Transverse colon (tissue), 4 donors: ENCODE measurements at places on chromosomes 7 and 10.

DNA sequence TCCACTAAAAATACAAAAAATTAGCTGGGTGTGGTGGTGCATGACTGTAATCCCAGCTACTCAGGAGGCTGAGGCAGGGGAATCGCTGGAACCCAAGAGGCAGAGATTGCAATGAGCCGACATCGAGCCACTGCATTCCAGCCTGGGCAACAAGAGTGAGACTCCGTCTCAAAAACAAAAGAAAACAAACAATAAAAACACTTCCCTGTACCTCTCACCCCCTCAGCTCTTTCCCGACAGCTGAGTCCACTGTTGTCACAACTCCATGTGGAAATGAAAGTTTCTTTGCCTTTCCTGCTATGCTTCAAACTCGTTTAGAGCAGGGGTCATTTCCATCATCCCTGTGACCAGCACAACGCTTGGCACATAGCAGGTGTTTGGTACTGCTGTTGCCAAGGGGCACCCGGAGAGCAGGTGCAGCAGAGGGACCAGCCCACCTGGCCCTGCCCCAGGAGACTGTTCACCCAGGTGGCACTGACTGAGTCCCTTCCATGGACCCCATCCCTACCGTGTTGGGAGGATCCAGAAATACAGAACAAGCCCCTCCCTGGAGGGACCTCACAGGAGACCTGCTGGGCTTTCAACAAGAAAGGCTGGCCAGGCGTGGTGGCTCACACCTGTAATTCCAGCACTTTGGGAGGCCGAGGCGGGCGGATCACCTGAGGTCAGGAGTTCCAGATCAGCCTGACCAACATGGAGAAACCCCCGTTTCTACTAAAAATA lies 4.9 kb downstream of the TMEM130 start:
- DNase-seq: no peak

- peak; percentile 19 for DNase-seq
These were observed 94.5 kb downstream of the MAD1L1 start for GRCh38 chr7:2138146-2138765.

- no peak for DNase-seq
These were observed 78.6 kb upstream of the IFRD1 start for GRCh38 chr7:112371701-112372100.

- DNase-seq: peak; percentile 70
These were observed 149.2 kb downstream of the TRIL start for GRCh38 chr7:28808796-28809533.

DNA sequence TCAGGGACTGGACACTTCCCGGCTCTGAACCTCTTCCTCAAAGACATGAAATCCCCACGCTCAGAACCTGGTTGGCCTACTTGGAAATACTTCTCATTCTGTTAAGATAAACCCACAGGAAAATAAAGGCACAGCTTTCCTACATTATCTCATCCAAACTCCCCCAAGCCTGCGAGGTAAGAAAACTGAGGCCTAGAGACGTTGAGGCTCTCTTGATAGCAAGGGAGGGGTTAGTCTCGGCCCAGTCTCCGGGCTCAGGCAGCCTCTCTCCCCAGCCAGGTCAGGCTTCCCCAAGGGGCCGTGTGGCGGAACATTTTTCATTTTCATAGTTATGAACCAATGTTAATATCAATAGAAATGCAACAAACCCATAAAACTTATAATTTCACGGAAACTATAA lies 4.6 kb upstream of the EIF3B start:
- DNase-seq: no peak

- no peak for DNase-seq
These were observed 45.7 kb downstream of the ANKMY2 start for GRCh38 chr7:16599860-16600259.

GRCh38 chr10:79410315-79411094 lies 34.9 kb downstream of the ZCCHC24 start:
- no peak for DNase-seq

DNA sequence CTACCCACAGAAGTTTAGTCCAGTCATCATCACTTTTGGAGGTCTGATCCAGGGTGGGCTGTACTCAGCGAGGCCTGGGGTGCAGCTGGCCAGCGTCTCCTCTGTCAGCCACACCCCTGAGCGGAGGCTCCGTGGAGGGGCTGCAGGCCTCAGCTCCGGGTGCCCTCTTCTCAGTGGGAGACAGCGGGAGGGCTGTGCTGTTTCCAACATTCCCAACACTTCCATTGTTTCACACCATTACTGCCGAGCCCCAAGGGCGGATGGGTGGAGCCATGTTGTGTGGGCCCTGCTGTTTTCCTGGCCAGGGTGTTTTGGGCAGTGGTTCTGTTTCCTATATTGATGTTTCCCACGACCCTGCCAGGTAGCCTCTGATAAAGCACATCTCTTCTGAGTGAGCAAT lies 95.0 kb downstream of the MKI67 start:
- DNase-seq: no peak

DNA sequence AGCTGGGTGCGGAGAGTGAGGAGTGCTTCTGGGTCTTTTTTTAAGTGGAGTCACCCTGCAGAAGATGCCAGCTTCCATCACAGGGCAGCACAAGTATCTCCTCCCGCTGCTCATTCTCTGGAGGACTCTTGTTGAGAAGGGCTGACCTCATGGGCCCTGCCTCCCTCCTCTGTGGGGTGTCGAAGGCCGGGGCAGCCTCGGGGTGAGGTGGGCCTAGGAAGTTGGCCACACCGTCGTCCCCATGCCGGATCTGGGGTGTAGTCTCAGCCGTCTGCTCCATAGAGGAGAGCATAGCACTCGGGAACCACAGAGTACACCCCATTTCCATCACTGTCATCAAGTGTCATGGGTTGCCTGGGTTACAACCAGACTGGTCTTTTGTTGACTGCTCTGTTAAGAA lies 85.0 kb downstream of the TRRAP start:
- DNase-seq: no peak

GRCh38 chr10:44356139-44357022 lies 28.5 kb downstream of the CXCL12 start:
- no peak for DNase-seq

DNA sequence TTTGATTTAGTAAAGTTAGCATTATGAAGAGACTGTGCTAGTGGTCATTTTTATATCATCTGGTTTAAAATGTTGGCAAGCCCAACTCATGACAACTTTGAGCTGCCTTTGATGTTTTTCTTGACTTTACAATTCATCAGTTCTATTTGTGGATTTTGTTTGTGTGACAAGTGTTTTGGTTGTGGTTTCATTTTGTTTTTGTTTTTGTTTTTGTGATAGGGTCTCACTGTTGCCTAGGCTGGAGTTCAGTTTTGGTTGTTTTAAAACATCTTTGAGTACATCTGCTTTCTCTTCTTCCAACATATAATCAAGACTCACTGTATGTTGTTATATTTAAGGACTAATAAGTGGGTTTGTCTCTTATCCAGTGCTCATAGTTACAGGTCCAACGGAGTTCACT lies 17.6 kb upstream of the SFR1 start:
- DNase-seq: no peak

- no peak for DNase-seq
These were observed 16.9 kb downstream of the ZNF92 start for GRCh38 chr7:65390588-65390987.

GRCh38 chr7:44766416-44766801 lies 17.8 kb downstream of the ZMIZ2 start:
- no peak for DNase-seq

- no peak for DNase-seq
These were observed 235.5 kb upstream of the PLXDC2 start for GRCh38 chr10:19580691-19581090.

- no peak for DNase-seq
These were observed 33.4 kb downstream of the PRKAR2B start for GRCh38 chr7:107077699-107078516.

GRCh38 chr7:28018446-28018845 lies 162.1 kb downstream of the JAZF1 start:
- no peak for DNase-seq

- no peak for DNase-seq
These were observed 29.5 kb downstream of the MDH2 start for GRCh38 chr7:76077435-76077834.

DNA sequence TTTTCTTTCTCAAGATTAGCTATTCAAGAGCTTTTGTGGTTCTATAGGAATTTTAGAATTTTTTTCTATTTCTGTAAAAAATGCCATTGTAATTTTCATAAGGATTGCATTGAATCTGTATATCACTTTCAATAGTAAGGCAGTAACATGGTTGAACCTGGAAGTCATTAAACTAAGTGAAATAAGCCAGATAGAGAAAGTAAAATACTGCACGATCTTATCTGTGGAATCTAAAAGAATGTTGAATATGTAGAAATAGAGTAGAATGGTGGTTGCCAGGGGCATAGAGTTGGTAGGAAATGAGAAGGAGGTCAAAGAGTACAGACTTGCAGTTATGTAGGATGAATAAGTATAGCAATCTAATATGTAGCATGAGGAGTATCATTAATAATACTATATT lies 1073.5 kb upstream of the LRRN3 start:
- DNase-seq: no peak

DNA sequence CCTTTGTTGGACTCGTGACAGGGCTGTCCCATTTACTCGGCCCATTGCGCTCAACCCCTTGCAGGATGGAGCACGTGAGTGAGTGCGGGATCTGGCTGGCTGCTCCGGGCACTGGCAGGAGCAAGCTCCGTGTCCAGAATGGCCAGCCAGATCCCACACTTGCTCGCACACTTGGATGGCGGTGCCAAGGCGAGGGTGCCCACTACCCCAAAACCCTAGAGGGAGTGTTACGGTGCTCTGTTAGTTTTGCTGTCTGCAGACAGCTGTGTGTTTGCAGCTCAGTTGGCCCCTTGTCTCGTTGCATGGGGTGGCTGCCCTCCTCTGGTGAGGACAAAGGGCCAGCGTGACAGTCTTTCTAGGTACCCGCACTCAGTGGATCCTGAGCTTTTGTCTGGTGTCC lies 34.2 kb downstream of the ZNF487 start:
- no peak for DNase-seq

DNA sequence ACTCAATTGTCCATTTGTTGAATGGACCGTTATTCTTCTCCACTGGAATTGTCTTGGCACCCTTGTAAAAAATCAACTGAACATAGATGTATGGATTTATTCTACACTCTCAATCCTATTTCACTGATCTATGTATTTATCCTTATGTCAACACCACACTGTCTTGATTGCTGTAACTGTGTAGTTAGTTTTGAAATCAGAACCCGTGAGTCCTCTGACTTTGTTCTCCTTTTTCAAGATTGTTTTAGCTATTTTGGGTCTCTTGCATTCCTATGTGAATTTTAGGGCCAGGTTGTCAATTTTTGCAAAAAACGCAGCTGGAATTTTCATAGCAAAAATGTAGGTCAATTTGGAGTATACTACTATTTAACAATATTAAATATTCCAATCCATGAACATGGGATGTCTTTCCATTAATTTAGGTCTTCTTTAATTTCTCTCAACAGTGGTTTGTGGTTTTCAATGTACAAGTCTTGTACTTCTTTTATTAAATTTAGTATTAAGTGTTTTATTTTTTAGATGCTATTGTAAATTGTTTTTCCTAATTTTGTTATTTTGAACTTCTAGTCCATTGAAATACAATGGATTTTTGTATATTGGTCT lies 10.0 kb downstream of the CAMK2B start:
- DNase-seq: no peak

DNA sequence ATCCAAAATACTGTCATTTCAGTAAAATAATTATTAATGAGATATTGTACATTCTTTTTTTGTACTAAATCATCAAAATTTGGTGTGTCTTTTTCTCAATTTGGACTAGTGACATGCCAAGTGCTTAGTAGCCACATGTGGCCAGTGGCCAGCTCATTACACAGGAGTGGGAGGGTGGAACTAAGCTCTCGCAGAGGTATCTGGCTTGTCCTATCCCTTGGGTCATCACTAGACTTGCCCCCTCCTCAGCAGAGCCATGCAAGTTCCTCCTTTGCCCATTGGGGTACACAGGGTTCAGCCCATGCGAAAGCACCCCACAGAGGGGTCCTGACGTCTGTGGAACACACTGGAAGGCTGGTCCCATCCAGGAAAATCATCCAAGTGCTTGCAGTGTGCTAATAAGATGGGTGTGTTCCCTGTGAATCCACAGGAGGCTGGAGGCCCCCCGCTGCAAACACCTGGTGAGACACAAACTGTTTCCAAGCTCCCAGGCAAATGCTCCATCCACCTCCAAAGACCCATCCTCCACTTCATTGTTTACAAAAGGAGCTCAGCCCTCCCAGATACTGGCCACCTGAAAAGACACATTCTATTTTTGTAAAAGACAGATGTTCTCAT lies 1.3 kb downstream of the ARHGAP22 start:
- DNase-seq: no peak

DNA sequence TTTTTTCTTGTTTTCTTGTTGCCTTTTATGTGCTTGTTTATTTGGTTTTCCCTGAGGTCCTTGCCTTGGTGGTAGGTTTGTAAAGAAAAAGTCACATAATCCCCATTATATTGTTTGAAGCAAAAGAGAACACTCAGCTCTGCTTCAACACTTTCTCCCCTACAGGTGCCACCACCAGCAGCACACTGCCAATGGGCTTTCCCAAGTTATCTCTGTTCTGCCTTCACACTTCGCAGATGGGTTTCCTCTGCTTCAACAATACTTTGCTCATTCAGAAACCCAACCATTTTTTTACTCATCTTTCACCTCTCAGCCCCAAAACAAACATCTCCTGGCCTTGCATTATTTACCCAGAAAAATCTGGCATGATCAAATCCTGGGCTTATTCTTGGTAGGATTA lies 375.1 kb upstream of the TEX47 start:
- DNase-seq: no peak

GRCh38 chr7:154860621-154861375 lies 142.1 kb downstream of the PAXIP1 start:
- no peak for DNase-seq

GRCh38 chr10:104308439-104308903 lies 29.8 kb downstream of the ITPRIP start:
- no peak for DNase-seq

- no peak for DNase-seq
These were observed 15.0 kb upstream of the SLK start for GRCh38 chr10:103951942-103952341.

GRCh38 chr7:136874393-136875032 lies 6.1 kb downstream of the CHRM2 start:
- no peak for DNase-seq

DNA sequence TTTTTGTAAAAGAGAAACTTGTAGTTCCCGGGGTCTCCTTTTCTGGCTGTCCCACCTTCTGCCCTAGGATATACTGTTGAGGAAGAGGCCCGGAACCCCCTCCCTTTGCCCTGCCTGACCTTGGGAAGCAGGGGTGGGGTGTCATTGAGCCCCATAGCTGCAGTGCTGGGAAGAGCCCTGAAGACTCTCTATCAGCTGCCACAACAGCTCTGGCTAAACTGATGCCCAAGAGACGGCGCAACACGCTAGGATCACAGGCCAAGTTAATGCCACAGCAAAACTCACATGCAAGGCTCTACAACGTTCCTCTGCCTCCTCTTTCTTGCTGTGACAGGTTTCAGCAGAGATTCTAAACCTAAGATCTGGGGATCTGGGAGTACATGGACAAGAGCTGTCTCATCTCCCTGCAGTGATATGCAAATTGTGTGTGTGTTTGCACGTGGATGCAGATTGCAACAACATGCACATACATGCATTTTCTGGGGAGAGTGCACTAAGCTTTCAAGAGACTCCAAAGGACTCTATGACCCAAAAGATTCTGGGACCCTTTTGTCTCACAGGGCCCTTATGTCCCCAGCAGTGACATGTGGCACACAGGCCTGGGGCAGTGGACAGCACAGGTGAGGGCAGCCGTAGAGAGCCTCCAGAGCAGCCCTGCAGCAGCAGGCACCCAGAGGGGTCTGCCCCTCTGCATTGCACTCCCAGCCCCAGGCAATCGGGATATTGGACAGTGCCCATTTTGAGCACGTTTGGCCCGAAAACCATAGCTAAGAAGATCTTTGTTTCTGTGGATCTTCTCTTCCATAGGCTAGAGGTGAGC lies 2.5 kb downstream of the RASSF4 start:
- no peak for DNase-seq
